Activated CD8-positive, alpha-beta memory T cell treated with anti-CD3 and anti-CD28 coated beads for 4 hours (primary cell): ENCODE measurements at places on chromosomes 4 and X.

DNA sequence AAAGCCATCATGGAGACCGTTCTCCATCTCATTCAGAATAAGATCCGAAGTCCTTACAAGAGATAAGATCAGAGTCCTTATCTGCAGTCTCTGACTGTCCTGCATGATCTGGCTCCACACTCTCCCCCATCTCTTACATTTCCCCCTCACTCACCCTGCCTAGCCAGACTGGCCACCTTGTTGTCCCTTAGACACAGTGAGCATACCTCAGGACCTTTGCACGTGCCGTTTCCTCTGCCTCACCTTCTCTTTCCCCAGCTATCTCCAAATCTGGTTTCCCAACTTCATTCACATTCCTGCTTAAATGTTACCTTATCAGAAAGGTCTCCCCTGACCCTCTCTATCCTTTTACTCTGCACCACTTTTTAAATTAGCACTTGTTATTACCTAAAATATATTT lies 44.0 kb downstream of the KLHL5 start:
- DNase-seq = no peak

DNA sequence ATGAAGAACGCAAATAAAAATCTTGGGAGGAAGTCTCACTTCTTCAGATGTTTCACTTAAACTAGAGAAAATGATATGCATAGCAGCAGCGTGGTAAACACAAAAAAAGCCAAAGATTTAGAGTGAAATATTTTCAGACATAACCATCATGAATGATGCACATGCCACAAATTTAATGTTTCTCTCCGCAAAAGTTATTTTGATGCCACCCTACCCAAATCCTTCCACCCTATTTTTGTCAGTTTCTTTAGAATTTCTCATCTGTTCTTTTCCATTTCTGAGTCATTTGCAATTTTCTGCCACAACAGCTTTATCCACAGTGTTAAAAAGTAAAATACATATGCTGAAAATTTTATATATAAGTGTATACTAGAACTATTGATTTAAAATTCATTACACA lies 1663.7 kb upstream of the ADGRL3 start:
- DNase-seq = no peak

DNA sequence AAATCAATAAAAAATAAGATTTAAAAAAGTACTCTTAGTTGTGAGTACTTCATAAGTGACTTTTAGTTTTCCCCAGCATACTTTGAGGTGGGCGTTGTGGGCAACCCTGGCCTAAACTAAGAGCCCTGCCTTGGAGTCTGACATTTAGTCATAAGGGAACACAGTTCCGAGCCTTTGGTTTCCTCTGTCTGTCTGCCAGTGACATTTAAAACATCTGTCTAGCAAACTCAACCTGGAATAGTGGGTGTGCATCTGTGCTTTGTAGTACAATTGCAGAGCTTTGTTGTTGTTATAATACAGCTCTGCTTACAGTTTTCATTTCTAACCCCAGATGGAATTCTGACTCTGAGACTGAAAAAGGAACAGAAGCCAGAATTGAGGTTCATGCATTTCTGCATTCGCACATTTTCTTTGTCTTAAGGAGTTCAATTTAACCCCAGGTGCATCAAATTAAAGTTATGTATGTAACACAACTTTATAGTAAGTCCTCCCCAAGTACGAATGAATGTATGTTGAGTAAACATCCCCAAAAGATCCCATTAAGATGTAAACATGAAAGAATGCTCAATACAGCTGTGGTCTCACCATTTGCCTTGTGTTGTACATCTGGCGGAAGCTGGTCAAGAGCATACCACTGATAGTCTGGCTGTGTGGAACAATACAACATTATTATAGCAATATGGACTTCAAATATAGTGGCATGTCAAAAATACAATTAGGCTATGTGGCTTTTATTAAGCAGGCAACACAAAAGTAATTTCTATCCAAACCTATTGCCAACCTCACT lies 25.9 kb downstream of the TNIP3 start:
- peak; percentile 17 for DNase-seq

DNA sequence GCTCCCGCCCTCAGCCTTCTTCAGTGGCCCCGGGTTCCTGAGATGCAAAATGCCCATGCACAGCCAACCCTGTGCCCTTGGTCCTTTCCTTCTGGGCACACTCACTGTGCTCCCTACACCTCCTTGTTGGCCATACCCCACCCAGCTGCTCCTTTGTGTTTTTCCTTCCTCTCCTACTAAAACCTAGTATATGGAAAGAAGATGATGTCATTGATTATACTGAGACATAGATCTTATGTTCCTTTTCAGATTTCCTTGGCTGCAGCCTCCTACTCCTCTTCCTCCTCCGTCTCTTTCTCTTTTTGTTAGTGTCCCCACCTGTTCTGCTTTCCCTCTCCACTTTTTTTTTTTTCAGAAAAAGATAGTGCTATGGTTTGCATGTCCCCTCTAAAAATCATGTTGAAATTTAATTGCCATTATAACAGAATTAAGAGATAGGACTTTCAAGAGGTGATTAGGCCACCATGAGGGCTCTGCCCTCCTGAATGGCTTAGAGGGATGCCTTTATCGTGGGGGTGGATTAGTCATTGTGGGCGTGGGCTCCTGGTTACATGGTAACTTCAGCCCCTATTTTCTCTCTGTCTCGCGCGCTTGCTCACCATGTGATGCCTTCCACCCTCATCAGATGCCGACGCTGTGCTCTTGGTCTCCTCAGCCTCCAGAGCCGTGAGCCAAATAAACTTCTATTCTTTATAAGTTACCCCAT lies 254.9 kb upstream of the GATB start:
- no peak for DNase-seq

GRCh38 chr4:8504279-8505007 lies 63.9 kb downstream of the TRMT44 start:
- no peak for DNase-seq

DNA sequence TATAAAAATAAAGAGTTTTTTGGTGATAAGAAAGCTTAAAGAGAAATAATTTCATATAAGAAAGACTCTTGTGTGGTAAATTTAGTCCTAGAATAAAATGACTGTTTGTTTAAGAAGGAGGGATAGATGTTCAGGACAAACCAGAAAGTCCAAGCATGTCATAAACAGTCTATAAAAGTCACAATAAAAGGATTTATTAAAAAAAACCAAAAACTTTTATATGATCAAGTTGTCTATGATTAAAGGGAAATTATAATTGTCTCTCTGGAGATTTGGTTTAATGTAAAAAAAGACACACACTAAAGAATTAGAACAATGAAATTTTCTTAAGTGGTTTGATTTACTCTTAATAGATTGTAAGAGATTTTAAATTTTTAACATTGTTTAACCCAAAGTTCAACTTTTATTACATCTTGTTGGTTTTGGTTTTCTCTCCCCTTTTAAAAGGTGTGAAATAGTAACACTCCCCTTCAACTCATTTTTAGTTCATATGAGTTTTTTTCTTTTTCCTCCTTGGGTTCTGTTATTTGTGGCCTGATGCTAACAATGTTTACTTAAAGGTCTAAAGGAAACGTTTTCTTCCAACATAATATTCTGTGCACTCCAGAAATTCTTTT lies 89.7 kb downstream of the PDHA2 start:
- no peak for DNase-seq

- DNase-seq = no peak
Measured at GRCh38 chrX:103941201-103941975, 21.0 kb upstream of the TMSB15B start.

DNA sequence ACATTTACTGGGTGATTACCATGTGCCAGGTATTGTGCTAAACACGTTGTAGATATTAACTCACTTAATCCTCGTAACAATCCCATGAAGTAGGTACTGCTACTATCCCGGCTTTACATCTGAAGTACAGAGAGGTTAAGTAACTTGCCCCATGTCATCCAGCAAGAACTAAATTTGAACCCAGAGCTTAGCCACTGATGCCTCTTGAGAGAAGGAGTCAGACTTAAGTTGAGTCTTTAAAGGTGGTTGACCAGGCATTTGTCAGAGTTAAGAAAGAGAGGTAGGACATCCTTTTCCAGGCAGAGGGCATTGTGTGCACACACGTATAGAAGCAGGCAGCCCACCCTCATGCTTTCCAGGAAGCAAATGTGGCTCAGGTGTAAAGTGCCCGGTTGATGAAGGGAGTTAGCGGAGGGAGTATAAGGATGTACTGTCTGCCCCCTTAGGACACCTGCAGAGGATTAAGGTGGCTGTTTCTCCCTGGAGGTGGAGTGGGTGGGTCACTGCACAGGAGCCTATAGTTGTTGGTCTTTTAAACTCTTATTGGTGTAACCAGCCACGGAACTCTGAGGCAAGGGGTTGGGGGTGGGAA lies 335 bp upstream of the CD38 start:
- DNase-seq = no peak

GRCh38 chr4:142372530-142373260 lies 473.4 kb downstream of the INPP4B start:
- no peak for DNase-seq

GRCh38 chrX:22097012-22097694 lies 65.0 kb downstream of the PHEX start:
- no peak for DNase-seq

DNA sequence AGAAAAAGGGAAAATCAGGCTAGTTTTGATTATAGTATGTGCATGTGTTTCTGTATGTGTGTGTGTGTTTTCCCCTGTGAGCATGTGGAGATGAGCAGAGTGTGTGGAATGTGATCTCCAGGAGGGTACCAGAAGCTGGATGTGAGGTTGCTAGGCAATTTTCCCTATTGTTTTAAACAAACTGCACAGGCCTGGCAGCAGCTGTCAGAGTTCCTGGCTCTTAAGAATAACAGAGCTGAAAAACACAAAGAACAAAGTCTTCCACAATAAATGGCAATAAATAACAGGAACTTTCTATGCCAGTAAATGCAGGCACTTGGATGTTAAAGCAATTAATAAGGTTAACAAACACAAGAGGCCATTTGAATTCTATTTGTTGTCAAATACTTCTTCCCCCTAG lies 344.6 kb upstream of the CTSO start:
- DNase-seq = no peak

GRCh38 chr4:128866269-128866668 lies 56.8 kb downstream of the JADE1 start:
- DNase-seq = no peak

GRCh38 chrX:72041871-72042851 lies 89.6 kb downstream of the RTL5 start:
- DNase-seq = no peak

DNA sequence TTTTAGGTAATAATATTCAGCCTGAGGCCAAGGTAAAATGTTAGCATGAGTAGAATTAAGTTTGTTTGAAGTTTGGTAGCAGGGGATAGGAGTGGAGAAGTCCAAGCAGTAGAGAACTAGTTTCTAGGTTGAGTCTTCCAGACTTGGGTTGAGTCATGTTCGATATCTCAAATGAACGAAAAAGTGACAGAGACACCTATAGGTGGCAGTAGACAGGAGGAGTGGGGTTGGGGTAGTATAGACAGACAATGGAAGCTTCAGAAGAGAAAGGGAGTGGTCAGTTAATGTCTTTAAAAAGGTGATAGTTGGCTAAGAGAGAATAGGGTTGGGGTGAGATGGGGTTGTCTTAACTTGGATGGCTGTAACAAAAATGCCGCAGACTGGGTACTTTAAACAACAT lies 58.7 kb upstream of the EMCN start:
- no peak for DNase-seq

GRCh38 chr4:76950052-76950955 lies 752 bp downstream of the SEPTIN11 start:
- peak; percentile 29 for DNase-seq

DNA sequence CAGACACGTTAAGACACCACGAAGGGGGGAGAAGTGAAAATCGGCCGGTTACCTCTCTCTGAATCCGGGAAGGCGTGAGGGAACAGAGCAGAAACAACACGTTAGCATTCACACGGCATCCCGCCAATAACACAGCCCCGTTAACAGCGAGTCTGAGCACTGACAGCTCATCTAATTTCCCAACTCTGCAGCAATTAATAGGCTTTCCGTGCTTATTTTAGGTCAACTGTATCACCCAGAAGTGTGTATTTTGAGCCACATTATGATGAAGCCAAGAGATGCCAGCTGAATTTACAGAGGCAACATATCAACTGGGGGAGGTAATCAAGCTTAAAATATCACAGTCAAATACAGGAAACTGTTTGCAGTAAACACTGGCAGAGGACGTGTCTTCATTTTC lies 92.6 kb downstream of the NSUN7 start:
- no peak for DNase-seq

GRCh38 chr4:188554413-188554812 lies 415.2 kb downstream of the TRIML1 start:
- no peak for DNase-seq

DNA sequence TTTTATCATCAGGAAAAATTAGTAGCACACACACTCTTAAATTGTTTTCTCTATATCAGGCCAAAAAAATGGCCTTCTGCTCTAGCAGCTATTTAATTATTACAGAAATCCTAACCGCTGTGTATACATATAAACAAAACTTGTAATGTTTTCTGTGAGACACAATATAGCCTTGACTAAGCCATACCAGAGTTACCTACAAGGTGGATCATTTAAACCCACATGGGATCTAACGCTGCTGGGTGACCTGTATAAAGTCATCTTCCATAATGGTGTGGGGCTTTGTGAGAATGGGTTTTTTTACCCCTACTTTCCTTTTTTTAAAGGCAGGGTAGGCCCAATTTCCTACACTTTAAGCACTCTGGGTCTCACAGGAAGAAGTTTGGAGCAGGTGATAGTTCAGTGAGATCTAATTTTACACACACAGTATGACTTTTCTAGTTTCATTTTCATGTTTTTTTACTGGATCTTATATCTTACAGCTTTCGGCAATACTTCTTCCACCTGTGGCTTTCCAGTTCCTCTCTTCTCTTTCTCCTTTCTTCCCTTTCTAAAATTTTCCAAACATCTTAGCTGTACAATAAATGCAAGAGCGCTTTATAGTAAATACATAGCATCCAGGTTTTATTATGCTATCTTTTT lies 66.9 kb upstream of the MMAA start:
- no peak for DNase-seq

- DNase-seq = peak; percentile 56
Measured at GRCh38 chr4:108030332-108030731, 40.6 kb downstream of the HADH start.

DNA sequence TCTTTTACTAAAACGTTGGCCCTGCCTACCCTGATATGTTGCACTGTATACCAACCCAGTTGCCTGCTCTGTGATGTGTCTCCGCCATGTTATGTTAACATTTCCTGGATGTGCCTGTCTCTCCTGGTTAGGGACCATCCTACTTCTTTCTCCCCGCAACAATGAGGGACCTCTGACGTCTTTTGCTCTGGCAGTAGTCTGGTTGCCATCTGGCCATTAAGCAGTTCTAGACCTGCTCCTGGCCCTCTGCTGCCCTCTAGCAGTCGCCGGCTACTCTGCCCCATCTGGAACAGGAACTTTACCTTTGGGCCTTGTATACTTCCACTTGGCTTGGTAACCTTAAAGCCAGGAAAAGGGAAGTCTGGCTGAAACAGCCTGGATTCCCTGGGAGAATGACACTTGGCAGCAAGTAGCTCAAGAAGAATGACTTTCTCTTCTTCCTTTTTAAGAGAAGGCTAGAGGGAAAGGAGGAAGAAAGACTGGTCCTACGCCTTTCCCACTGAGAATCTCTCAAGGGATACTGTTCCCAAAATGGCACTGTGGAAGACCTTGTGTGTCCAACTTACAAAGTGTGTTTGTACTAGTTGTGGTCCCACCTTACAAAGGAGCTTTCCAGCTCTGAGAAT lies 63.5 kb downstream of the GPC3 start:
- no peak for DNase-seq
